ENCODE measurements at places on chromosomes 11 and 22.

GRCh38 chr11:37857726-37858125, 1259.7 kb upstream of the RAG2 start:
- DNase-seq, result no peak

GRCh38 chr22:46031965-46032851, 55.2 kb upstream of the WNT7B start:
- DNase-seq, result no peak

DNA sequence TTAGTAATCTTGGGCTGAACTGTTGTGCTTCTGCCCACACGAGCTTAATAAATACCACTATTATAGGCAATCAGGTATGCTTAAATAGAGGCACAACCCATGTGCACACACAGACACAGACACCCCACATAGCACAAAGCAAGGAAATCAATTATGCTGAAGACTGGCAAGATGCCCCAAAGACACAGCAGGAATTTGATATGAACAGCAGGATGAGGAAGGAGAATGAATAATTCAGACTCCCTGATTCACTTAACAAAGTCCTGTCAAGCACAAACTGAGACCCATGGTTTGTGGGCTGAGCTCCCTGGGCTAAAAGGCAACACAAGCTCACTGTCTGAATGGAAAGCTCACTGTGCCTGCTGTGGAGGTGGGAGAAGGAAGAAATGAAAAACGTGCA, 42.5 kb downstream of the RBFOX2 start:
- DNase-seq, result no peak

DNA sequence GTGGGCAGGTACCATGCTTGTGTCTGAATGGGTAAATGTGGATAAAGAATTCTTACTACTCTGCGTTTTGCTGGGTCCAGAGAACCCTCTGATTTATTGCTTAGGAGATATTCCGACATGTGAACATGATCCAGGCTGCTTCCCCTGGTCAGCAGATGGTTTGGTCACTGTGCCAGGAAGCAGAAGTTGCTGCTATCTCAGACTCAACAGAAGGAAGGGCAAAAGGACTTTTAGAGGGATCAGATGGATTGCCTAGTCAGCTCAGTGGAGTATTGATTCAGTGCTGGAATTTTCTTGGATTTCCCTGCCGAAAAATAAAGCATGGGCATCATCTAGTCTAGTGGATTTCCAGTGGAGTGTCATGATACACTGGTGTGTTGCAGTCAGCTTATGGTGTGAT, 440.1 kb downstream of the NTM start:
- no peak for DNase-seq

DNA sequence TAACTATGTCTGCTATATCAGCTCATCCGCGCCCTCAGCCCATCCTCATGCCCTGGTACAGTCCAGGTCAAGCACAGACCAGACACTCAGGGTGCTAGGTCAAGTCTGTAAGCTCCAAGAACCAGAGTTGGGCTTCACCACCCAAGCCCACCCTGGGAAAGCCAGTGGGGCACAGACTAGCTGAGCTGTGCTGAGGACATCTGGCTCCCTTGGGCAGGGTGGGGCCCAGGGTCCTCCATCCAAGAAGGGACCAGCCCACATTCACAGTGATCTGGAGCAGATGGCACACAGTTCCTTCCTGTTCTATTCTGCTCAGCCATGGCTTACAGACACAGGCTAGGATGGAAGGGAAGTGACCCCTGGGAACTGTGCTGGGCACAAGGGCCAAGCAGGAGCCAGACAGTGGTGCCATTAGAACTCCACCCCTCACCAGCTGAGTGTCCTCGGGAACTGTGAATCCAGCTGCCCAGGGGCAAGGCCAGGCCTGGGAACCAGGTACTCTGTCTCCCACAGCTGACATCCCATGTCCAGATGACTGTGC, 9.1 kb downstream of the P2RY6 start:
- DNase-seq, result no peak
